ENCODE measurements at places on chromosomes 6 and 20. TPM values are rescaled to one million over a fixed set of nuclear protein-coding genes. Genes with fewer than 3 reads are reported as not detected.

DNA sequence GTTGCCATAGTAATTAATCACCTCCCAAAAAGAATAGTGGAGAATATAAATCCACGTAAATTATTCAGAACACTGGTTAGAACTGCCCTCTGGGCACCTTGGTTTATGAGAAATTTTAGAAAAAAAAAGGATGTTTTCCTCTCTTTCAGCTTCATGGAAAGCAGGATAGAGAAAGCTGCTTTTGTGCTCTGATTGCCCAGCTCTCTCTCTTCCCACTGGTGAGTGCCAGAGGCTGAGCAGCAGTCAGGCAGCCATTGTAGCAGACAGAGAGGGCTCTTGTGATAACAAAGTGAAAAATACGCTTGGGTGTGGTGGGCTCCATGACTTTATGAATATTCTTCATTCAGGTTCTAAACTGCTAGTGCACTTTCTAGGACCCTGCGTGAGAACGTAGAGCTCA lies 26.4 kb downstream of the SLC35F1 start:
- no peak for DNase-seq

Gene STX11
- 19.4 TPM for total RNA-seq

GRCh38 chr6:150406948-150407347 lies 38.1 kb downstream of the IYD start:
- DNase-seq = no peak

Gene CDH4
- 0.11 TPM for total RNA-seq

DNA sequence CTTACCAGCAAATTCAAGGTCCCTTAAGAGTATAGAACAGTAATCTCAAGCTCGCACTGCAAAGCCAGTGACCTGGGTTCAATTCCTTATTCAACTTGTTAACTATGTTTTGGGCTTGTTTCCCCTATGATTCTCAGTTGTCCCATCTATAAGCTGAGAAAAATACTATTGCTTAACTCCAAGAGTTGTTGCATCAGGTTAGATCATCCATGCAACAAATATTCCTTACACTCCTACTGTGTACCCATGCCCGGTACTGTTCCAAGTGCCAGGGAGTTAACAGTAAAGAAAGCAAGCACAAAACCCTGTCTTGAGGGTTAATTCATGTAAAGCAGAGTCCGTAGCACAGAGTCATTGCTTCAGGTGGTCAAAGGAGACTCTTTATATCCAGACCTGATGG lies 247.3 kb downstream of the MAFB start:
- DNase-seq = no peak

- DNase-seq = peak; percentile 58
These were observed 33.5 kb downstream of the NEDD9 start for GRCh38 chr6:11198663-11199603.

Gene VIP
- not detected for total RNA-seq

DNA sequence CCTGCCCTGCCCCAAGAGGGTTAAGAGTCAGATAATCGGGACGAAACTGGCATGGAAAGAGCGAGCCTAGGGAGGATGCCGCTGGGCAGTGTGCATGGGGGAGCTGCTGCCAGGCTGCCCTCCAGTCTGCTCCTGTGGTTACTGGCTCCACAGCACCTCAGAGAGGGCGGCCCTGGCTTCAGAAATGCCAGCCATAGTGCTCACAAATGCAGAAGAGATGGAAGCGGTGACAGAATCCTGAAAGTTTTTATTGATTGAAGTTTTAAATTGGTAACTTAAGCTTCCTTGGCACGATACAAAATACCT lies 57.9 kb downstream of the VAPB start:
- no peak for DNase-seq

GRCh38 chr6:137000825-137001224 lies 43.9 kb downstream of the IL20RA start:
- DNase-seq = no peak

Gene TAAR6
- total RNA-seq = not detected

Gene ADA
- 32.8 TPM for total RNA-seq

Gene NKAPL
- not detected for total RNA-seq

DNA sequence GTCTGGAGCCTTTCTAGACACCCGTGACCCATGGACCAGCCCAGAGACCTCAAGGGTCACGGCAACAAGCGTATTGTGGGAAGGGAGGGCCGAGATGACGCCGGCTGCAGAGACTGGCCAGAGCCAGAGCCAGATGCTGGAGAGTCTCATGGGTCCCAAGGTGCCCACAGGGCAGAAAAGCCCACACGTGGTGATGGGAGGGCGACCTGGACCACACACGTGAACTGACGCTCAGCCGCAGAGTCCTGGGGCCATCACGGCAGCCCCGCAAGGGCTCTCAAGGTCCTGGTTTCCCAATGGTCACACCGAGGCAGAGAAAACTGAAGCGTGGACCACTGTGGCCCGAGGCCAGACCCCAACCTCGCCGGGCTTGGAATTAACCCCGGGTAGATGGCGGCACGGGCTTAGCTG lies 92.6 kb downstream of the YTHDF1 start:
- DNase-seq = no peak

Gene KIAA0408
- 1.8 TPM for total RNA-seq

GRCh38 chr6:152552616-152553209 lies 84.4 kb downstream of the SYNE1 start:
- peak; percentile 56 for DNase-seq

DNA sequence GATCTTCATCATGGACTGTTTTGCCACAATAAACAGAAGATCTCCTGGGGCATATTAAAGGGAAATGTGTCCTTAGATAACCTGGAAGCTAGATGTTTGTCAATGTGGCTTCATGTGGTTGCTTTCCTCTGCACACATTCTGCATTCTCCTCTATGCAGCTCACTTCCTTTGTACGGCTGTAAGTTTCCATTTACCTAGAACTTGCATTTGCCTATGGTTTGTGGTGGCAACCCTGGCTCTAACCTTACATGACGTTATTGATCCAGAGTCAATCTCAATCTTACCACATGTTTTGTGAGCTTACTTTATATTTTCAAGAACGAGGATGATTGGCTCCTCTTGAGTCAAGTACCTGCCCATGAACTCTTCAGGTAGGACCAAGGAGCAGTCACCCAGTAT lies 863.1 kb downstream of the MAFB start:
- no peak for DNase-seq

- DNase-seq = no peak
These were observed 526.4 kb downstream of the QKI start for GRCh38 chr6:163940705-163941623.

GRCh38 chr20:44137266-44137801 lies 49.7 kb downstream of the JPH2 start:
- no peak for DNase-seq

GRCh38 chr20:48735112-48735511 lies 92.7 kb downstream of the PREX1 start:
- no peak for DNase-seq

DNA sequence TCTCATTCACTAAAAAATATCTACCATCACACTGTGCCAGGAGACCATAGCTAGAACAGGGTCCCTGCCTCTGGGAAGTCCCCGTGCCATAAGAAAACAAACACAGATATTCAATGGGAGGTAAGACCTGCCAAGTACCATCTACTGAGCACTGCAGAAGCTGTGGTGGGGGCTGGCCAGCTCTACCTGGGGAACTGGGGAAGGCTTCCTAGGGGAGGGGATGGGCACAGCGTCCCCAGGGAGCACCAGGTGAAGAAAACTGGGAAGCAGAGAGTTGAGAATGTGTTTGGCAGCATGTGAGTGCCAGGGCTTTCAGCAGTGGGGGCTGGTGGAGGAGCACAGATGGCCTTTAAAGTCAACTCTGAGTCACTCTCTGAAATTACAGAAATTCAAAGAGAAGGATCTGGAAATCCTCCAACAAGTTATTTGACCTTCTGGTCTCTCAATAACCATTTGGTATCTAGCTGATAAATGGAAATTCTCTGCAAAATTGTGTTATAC lies 85.2 kb downstream of the SHLD1 start:
- peak; percentile 45 for DNase-seq

- DNase-seq = no peak
These were observed 103.7 kb downstream of the ARID1B start for GRCh38 chr6:156880913-156881312.

DNA sequence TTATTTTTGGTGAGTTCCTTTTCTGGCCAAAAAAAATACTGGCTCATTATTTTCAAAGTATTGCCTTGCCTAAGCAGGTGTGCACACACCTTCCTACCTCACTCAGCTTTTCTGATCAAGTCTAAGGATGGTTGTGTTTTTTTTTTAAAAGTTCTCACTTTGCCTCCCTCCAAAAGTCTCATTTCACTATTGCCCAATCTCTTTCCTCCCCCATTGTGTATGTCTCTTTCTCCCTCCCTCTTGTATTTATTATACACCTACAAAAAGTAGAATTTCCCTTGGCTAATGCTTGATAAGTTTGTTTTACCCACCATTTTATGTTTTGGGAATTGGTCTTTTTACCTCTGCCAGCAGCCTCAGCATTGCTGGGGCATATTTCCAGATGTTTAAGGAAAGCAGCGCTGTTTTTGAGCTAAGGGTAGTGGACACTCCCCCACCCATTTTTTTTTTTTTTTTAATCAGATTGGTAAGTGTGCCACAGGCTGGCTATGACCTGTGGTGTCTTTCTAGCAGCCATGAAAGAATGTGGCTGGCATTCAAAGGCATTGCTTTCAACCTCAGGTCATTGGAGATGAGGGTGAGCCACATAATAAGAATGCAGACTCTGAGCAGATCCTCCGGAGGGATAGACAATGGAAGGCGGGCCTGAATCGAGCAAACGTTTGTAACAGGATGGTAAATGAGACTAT lies 668.6 kb downstream of the UTRN start:
- no peak for DNase-seq

- DNase-seq = peak; percentile 39
These were observed 6.3 kb downstream of the OXT start for GRCh38 chr20:3077618-3078134.

DNA sequence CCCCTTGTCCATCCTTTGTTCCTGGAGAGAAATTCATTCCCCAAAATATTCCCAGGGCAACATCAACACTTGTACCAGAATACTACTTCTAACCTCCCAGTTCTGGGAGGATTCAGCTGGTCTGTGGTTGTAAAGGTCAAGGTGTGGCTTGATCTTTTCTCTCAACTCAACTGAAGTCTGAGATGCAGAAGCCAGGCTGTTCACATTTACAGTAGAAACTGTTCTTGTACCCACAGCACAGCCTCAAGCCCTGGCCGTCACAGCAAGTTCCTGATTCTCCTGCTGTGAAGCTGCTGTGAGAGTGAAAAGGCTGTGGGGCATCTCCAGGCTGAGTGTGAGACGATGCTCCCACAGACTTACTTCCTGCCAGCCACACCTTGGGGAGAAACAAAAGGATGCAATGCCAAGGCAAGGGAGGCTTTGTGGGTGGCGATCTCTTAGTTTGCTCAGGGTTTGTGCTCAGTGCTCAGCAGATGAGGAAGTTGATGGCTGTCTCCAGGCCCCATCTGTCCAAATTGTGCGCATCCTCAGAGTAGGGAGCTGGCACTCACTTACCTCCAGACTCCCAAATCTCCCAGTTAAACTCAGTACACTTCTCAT lies 143.9 kb upstream of the FOXA2 start:
- DNase-seq = no peak

DNA sequence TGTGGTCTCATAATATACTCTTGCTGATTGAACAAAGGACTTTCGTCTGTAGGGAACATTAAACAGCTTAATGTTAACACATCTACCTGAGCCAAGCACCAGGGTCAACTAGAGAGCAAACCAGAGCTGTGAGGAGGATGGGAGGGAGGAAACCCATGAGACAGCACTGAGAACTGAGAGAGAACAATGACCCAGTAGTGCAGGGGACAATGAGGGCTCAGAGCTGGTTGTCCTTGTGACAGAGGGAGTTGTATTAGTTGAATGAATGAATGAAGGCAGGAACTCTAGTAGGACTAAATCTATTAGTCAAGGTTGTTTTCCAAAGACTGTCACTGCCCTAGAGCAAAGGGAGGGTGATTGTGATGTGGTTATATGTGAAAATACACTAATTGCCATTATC lies 28.2 kb upstream of the GSTA4 start:
- no peak for DNase-seq

DNA sequence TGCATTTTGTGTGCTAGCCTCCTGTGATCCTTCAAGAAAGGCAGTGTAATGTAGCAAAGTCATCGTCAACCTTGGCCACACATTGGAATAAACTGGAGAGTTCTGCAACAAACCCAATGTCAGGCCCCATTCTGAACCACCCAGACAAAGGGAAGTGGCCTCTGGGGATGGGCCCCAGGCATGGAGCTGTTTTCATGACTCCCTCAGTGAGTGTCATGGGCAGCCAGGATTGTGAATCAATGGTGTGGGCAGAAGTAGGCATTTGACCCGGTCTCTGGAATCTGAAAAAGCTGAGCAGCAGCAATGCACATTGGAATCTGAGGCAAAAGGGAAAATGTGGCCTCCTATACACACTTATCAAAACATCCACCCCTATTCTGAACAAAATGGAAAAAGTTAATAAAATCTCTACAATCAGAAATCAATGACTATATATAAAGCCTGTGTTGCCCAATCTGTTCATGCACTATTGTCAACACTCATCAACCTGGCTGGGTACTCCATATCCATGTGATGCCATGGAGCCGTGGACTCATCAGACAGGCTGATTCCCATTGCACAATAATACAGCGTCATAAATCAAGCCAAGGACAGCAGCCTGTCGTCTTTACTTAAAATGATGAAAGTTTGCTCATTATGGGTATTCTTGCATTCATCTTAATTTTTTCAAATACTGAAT lies 134.9 kb upstream of the STMND1 start:
- DNase-seq = no peak

GRCh38 chr6:46888578-46888977 lies 33.2 kb downstream of the ADGRF5 start:
- DNase-seq = no peak

Measured in activated CD8-positive, alpha-beta T cell treated with anti-CD3 and anti-CD28 coated beads for 36 hours (primary cell).